Left lung (tissue), 14 donors: ENCODE measurements at places on chromosomes 4 and X. TPM values are rescaled to one million over a fixed set of nuclear protein-coding genes. Genes with fewer than 3 reads are reported as not detected.

CXCL9 gene
- polyA plus RNA-seq, result 1.7 TPM

DNA sequence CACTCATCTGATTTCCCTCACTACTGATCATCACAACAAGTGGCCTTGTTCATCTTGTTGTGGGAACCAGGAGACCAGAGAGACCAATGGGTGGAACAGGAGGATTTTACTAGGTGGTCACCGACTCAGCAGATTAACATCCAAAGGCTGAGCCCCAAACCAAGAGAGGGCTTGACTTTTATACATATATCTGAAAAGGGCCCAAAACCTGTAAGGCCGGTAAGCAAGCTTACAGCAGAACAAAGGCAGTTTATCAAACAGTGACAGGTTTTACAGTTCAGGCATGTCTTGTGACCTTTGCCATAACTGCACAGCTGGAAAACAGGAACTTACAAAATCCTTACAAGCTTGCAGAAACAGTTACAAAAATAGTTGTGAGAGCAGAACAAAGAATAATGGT, 195.9 kb downstream of the OR13H1 start:
- DNase-seq, result no peak

GRCh38 chrX:129726307-129727111, 12.3 kb upstream of the XPNPEP2 start:
- peak; percentile 44 for DNase-seq

GRCh38 chr4:169098054-169098497, 88.0 kb upstream of the CBR4 start:
- no peak for DNase-seq

GRCh38 chr4:120816296-120816965, 106.1 kb downstream of the PRDM5 start:
- DNase-seq, result no peak
